CD4-positive, alpha-beta memory T cell (primary cell): ENCODE measurements at places on chromosomes 12 and 14.

GRCh38 chr12:80241576-80242273 is 142.4 kb downstream of the OTOGL start:
- no peak for DNase-seq

GRCh38 chr14:49194067-49194466 is 392.1 kb downstream of the RPS29 start:
- DNase-seq, result no peak

DNA sequence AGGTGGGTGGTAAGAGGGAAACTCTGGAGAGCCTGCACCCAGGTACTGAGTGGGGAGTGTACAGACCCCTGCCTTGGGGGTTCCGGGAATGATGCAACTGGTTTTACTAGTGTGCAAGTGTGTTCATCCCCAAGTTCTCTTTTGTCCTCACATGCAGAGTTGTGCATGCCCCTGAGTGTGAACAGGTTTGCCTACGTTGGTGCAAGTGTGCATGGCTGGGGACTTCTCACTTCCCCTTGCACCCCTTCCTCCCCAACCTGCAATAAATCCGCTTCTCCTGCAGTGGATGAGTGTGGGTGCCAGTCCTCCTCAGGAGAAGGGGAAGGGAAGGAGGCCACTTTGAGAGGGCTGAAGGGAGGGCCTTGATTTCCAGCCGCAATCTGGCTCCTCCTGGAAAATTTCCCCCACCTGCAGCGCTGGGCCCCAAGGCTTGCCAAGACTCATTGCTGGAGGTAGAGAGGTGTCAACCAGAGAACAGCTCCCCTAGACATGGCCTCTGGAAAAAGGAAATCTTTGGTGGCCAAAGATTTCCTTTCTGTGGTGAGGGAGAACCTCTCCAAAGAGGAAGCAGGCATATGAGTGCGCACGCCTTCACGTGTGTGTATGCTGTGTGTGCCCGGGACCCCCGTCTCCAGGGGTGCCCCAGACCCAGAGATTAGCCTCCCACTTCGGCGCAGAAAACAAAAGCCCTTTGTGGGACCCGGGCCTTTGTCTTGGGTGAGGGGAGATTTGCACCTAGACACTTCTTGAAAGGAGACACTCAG is 5.5 kb downstream of the AQP2 start:
- no peak for DNase-seq

GRCh38 chr14:73785834-73786635 is 65.6 kb upstream of the PTGR2 start:
- DNase-seq, result peak; percentile 64

GRCh38 chr12:10160617-10161385 is 11.1 kb downstream of the OLR1 start:
- no peak for DNase-seq

- no peak for DNase-seq
Measured at GRCh38 chr12:113640837-113641236, 169.2 kb upstream of the LHX5 start.

DNA sequence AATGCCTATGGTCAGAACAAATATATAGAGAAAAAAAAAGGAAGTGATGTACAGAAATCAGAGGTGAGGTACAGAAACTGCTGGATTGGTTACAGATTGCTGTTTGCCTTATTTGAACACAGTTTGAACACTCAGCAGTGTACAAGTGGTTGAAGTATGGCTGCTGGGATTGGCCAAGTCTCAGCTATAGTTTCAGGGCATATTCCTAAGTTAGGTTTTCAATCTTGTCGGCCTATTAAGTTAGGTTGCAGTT is 146.4 kb downstream of the LLPH start:
- DNase-seq, result no peak

DNA sequence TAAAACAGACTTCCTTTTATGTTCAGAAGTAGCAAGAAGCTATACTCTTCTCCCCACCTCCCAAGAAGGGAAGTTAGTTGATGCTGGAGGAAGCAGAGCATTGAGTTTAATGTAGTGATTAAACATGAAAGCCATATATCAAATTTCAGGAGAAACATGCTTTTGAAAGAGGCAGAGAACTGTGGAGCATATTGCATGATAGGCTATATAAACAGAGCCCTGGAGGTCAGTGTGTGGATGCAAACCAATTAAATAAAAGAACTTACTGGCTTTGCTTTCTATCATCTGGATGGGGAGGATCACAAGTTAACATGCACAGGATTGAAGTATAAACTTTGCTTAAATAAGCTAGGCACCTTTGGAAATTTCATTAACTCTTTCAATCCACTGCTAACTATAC is 94.1 kb downstream of the MSRB3 start:
- DNase-seq, result no peak

DNA sequence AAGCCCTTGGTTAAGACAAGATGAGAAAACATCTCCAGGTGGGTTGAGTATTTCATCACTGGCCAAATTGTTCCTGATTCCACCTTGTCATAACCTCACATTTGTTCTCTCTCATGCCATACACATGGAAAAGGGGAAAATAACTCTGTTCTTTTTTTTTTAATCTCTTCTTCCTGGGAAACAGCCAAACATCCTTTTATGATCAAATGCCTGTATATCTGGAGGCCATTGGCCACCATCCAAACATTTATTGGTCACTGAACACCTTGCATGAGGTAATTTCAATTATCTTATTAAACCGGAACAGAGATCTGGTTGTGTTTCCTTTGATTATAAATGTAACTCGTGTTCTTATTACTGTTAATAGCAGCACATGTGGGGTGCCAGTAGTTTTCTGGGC is 469.6 kb downstream of the NPAS3 start:
- DNase-seq, result no peak

DNA sequence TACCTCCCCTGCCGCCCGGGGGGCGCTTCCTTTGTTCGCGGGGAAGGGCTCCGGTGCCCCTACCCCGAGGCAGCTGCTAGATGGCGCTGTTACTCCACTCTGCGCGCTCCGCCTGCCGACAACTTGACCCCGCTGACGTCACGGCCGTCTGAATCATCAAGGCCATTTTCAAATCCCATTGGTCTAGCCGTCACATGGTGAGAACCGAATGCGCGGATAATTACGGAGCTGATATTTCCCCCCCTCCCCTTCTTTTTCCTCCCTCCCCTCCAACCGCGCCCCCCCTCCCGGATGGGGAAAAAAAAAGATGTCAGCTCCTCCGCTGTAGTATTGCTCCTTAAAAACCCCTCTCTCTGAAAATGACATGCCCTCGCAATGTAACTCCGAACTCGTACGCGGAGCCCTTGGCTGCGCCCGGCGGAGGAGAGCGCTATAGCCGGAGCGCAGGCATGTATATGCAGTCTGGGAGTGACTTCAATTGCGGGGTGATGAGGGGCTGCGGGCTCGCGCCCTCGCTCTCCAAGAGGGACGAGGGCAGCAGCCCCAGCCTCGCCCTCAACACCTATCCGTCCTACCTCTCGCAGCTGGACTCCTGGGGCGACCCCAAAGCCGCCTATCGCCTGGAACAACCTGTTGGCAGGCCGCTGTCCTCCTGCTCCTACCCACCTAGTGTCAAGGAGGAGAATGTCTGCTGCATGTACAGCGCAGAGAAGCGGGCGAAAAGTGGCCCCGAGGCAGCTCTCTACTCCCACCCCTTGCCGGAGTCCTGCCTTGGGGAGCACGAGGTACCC is at the start of gene HOXC10:
TSS of gene HOXC10 (plus strand) at position 246 of the 791 bp plus-strand sequence. CDS start at position 360, 114 bp downstream.
- peak; percentile 48 for DNase-seq

DNA sequence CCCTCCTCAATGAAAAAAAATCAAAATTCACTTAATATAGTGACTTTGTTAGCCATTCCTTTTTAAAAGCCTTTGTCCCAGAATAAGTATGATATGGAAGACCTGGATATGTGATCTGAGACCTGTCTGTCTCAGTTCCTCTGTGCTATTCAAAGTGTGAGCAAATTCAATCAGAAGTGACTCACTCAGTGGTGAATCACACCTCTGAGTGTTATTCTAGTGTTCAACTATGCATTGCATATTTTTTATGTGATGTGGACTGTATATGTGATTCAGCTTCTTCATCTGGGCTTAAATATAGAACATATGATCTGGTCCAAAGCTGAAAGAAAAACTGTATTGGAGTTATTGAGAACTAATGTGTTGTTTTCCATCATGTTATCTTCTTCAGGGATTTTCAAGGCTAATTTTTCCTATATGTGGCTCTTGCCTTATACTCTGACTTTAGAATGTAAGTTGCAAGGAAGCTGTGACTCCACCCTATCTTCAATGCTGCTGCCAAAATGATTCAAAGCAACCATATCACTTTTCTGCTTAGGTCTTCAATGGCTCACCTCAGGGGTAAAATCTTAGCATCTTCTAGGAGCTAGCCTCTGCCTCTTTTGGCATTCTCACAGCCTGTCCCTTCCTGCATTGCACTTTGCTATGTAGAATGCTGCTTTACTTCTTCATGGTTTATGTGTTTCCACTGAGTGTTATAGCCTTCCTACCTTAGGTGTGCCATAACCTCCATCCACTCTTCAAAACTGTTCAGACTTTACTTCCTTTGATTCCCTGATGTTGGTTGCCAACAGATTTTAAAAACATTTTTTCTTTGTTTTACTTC is 169.8 kb downstream of the OTOGL start:
- no peak for DNase-seq

GRCh38 chr12:89556976-89557375 is 31.1 kb upstream of the POC1B start:
- no peak for DNase-seq

GRCh38 chr14:23729720-23730387 is 93.7 kb downstream of the DHRS2 start:
- DNase-seq, result no peak

DNA sequence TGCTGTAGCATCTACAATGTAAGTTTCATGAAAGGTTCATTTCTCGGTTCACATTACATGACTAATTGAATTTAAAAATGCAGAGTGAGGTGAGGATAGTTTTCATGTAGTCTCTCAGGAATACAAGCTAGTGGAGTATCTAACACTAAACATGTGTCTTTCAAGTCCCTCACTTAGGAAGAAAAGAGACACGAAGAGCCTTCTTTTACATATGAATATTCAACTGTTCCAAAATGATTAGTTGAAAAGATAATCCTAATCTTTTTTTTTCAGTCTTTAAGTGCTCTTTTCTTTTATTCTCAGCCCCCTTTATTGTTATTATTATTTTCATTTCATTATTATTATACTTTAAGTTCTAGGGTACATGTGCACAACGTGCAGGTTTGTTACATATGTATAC is 10.8 kb downstream of the PRR4 start:
- DNase-seq, result no peak

- DNase-seq, result no peak
Measured at GRCh38 chr14:103361867-103362266, 23.3 kb upstream of the MARK3 start.

DNA sequence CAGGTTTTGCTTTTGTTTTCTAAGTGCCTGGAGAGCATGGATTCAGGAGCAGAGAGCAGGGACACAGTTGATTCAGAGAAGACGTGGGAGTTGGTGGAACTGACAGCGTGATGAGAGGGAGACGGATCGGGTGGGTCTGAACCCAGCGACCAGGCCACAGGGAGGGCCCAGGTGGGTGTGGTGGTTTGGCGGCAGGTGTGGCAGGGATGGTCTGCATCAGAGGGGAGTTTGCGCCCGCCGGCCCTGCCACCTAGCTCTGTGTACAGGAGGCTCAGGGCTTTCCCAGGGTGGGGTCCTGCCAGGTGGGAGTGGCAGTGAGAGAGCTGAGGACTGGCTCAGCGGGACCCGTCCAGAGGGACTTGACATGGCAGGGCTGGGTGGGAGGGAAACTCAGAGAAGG is 33.3 kb upstream of the DIO3 start:
- no peak for DNase-seq

GRCh38 chr12:102331419-102331818 is 133.8 kb upstream of the PMCH start:
- no peak for DNase-seq

GRCh38 chr12:22731236-22731635 is 106.3 kb downstream of the ETNK1 start:
- no peak for DNase-seq

DNA sequence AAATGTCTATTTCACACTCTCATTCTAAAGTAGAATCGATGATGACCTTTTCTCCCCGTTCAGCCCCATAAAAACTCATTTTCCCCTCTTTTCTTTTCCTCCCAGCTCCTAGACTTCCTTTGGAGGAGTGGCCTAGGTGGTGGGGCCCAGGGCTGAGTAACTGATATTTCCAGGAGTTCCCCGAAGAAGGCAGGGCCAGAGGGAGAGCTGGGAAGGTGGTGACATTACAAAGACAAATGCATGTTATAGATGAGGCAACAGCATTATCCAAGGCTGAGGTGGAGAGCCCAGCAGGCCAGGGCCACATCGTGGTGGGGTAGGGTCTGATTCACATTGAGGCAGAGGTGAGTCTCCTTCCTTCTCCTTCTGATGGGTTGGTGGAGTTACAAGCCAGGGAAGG is 22.2 kb upstream of the HDAC7 start:
- DNase-seq, result no peak

- DNase-seq, result no peak
Measured at GRCh38 chr14:89240414-89240813, 176.6 kb downstream of the FOXN3 start.
